NCI-H187 (cell line): ENCODE measurements at places on chromosomes 7 and 10.

DNA sequence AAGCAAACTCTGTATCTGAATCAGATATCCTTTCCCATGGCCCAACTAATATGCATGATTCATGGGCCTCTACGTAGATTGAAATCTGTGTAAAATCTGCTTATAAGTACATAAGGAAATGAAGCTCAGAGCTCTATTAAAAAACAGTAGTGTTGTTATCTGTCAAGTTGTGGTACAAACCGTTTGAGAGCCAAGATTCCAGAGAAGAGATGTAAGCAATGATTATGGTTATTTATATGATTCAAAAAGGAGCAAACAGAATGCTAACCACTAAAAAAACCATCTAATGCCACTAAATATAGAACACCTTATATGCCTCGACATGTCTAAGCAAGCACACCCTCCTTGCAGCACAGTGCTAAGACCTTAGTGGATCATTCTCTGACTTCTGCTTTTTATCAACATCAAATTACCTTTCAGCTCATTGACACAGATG is 26.6 kb downstream of the RPP38 start:
- DNase-seq = no peak

DNA sequence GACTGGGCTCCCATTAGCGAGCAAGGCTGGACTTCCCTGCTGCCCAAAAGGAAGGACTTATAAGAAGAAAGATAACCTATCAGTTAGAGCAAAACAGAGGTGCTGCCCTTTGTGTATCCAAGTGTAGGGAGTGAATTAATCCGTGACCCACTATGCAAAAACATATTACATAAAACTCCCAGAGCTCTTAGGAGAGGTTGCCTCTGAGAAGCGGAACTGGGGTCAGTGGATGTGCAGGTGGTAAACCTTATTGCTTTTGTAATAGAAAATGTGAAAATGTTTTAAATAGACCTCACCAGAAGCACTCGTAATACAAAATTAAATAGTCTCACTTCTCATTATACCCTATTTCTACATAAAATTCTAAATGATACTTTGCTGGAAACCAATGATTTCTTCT is 17.1 kb upstream of the IL6 start:
- DNase-seq = no peak

DNA sequence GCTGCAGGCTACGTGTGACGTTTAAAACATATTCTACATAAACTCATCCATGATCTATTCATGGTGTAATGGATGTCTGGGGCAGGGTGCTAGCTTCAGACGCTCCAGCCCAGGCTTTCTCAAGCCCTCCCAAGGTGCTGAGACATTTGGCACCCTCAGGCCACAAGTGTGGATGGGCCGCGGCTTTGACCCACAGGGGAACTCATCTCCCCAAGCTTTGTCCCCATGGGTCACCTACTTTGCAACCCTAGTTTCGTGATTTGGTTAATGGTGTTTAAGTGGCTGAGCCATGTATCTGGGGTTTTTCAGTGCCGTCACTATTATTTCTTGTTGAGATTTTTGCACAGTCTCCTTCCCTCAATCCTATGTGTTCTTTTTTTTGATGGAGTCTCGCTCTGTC is 66.0 kb downstream of the GRK5 start:
- no peak for DNase-seq

- no peak for DNase-seq
Measured at GRCh38 chr10:14586901-14587300, 187.8 kb downstream of the FAM107B start.

- DNase-seq = no peak
Measured at GRCh38 chr7:74355091-74355490, 65.9 kb downstream of the CLIP2 start.

DNA sequence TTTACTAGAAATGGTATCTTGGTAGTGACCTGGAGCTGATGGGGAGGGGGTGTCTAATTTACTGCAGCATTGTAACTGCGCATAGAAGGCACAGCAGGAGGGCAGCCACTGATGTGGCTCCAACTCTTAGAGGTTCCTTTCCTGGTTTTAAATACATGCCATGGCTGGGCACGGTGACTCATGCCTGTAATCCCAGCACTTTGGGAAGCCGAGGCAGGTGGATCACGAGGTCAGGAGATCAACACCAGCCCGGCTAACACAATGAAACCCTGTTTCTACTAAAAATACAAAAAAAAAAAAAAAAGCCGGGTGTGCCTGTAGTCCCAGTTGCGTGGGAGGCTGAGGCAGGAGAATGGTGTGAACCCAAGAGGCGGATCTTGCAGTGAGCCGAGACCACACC is 19.2 kb upstream of the SEC61G start:
- no peak for DNase-seq

GRCh38 chr10:124649214-124649613 is 95.0 kb downstream of the FAM53B start:
- DNase-seq = no peak

- DNase-seq = no peak
Measured at GRCh38 chr7:154676422-154677073, 326.4 kb downstream of the PAXIP1 start.

- no peak for DNase-seq
Measured at GRCh38 chr10:99569961-99570360, 37.2 kb downstream of the NKX2-3 start.
